ENCODE measurements at places on chromosomes 3 and 15. TPM values are rescaled to one million over a fixed set of nuclear protein-coding genes. Genes with fewer than 3 reads are reported as not detected.

DNA sequence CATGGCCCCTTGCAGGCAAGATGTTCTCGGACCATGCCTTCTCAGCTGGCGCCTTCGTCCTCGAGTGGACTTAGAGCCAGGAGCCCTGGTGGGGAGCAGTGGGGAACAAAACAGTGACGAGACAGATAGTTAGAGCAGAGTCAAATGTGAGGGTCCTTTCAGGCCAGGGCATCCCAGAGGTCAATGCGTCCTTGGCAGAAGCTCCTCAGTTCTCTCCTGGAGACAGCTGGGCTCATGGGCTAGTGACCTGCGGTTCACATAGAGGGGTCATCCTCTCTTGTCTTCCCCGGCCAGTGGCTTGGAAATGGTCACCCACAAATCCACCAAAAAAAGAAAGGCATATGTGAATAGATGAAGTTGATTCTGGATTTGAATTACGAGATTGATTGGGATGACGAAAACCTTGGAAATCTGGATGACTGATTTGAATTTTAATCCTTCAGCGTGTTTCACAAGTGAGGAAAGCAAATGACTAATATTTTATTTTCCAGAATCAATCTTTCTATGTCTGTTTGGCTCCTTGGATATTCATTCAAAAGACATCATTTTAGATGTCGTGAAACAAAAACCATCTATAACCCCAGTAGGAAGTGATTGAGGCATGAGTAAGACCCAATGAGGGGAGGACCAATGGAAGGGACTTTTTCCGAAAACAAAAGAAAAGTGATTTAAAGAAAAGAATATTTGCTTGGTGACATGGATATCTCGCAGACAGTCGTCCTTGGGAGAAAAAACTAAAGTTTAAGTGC, 84.5 kb downstream of the ASB7 start:
- DNase-seq = no peak

- no peak for DNase-seq
These were observed 41.5 kb upstream of the PSMD6 start for GRCh38 chr3:64064804-64065203.

DNA sequence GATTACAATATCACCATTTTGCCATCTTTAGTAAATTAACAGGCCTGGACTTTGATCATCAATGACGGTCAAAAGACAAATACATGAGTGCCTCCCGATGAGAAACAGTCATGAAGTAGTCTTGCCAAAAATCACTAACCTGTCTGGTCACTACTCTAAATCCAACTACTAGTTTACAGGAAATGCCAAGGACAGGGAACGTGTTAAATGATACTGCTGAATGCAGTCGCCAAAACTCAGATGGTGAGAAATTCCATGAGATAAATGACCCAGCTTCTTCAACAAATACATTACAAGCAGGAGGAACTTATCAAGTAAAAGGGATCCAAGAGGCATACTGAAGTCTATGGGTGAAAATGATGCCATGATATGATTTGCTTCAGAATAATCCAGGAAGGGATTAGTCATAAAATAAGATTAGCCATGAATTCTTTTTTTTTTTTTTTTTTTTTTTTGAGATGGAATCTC, 35.8 kb upstream of the ATP13A3 start:
- DNase-seq = no peak

GRCh38 chr3:60010781-60011180, 961.0 kb upstream of the CFAP20DC start:
- DNase-seq = peak; percentile 6

GRCh38 chr3:111968319-111969054, 10.3 kb upstream of the ABHD10 start:
- no peak for DNase-seq

DNA sequence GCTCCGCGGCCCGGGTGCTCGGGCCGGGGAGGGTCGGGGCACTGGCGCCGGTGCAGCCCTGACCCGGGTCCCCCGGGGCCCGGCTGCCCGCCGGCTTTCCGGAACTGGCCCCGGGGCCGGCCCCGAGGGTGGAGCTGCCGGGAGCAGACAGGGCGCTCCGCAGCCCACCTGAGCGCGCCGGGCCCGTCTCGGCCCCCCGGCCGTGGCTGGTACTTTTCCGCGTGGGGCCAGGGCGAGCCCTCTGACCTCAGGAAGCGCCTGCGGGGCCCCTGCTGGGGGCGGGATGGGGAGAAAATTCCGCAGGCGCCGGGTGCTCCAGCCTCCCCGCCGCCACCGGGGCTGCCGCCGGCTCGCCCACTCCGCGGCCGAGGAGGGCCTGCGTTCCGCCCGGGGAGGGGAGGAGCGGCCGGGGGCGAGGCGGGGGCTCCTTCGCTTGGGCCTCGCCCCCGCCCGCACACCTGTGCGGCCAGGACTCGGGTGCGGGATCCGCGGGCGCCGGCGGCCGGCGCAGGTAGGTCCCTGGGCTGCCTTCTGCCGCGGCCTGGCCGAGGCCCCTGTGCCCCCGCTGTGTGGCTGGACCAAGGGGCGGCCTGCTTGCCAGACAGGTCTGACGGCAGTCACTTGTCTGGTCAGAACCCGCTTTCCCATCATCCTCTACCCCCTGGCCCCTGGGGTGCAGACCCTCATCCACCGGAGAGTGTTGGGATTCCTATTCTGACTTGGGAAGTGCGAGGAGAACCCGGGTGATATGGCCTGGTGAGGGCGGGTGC, 3.5 kb downstream of the FURIN start:
- DNase-seq = no peak

The DNAJB8 gene
- not detected for total RNA-seq

The AMT gene
- total RNA-seq = 1.3 TPM
